ENCODE measurements at places on chromosomes 16 and 17. TPM values are rescaled to one million over a fixed set of nuclear protein-coding genes. Genes with fewer than 3 reads are reported as not detected.

IKZF3 gene
- 0.97 TPM for total RNA-seq

GUCY2D gene
- not detected for total RNA-seq

PNMT gene
- total RNA-seq: 1.3 TPM

ABCA8 gene
- total RNA-seq: 110 TPM

- H3K36me3 ChIP-seq: no peaks in the 10 kb centered on the region
- H3K27me3 ChIP-seq: no peaks in the 10 kb centered on the region
- H3K4me1 ChIP-seq: peaks cover 3% of the 10 kb centered on the region
- peak; percentile 87 for DNase-seq
- H3K27ac ChIP-seq: no peak within 1 kb of the TSS
These were observed at the start of gene ASPHD1 for GRCh38 chr16:29900102-29900887. ASPHD1 (plus strand) TSS chr16:29900488; CDS start chr16:29900972, 484 bp downstream.

GRCh38 chr17:35183332-35183731, 10.9 kb downstream of the SLC35G3 start:
- no peaks in the 10 kb centered on the region for H3K27me3 ChIP-seq
- no peak overlapping the region for H3K27ac ChIP-seq
- DNase-seq: no peak
- H3K36me3 ChIP-seq: no peaks in the 10 kb centered on the region

DNA sequence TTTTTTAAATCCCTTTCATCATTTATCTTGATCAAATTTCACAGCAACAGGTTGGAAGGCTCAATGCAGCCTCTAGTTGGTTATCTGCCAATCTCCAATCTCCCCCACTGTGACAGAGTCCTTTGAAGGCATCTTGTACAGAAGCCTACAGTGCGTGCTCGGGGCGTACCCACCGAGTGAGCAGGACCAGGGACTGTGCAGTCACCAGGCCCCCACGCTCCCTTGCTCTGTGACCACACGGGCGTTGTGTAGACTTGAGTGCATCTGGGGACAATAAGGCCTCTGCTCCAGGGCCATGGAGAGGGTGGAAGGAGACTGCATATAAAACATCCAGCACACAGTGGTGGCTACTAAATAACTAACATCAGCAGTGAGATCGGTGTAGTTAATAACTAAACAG, 63.4 kb downstream of the GTF3C1 start:
- no peaks in the 10 kb centered on the region for H3K36me3 ChIP-seq
- no peaks in the 10 kb centered on the region for H3K4me1 ChIP-seq
- DNase-seq: no peak

- H3K27ac ChIP-seq: no peak overlapping the region
- DNase-seq: no peak
- no peaks in the 10 kb centered on the region for H3K4me1 ChIP-seq
- no peak overlapping the region for H3K4me3 ChIP-seq
- no peaks in the 10 kb centered on the region for H3K36me3 ChIP-seq
These were observed 57.9 kb downstream of the AKAP1 start for GRCh38 chr17:57142925-57143324.

- peaks cover 4% of the 10 kb centered on the region for H3K4me1 ChIP-seq
- no peak for DNase-seq
- H3K4me3 ChIP-seq: no peak overlapping the region
- H3K36me3 ChIP-seq: no peaks in the 10 kb centered on the region
These were observed 182.0 kb downstream of the COPRS start for GRCh38 chr17:31677036-31677435.

- H3K27me3 ChIP-seq: no peaks in the 10 kb centered on the region
- H3K4me1 ChIP-seq: no peaks in the 10 kb centered on the region
- H3K27ac ChIP-seq: no peak overlapping the region
- no peak for DNase-seq
These were observed 16.8 kb downstream of the AMFR start for GRCh38 chr16:56408379-56409098.

DNA sequence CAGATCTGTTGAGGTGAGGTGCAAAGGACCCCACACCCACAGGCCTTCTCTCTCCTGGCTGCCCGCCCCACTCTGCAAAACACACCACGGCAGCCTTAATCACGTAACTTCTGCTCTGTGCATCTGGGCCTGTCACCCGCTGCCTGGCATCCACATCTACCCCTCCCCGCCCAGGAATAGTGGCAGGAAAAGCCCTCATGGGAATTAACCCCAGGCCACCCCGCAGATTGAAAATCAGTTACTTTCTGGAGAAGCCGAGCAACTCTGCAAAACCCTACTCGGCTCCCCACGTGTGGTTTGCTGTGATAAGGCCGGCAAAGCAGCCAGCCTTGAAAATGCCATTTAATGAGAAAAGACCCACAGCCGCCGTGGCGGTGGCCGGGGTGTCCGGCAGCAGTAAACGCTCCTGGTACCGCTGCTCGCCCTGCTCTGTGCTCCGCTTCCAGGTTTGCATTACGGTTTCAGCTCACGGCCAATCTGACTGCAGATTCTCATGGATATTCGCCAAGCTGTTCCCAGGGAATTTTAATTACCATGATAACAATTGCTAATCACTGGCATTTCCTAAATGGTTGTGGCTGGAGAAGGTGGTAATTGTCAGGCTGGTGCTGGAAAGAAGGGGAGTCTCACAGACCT, 78.0 kb upstream of the DOC2B start:
- H3K36me3 ChIP-seq: no peaks in the 10 kb centered on the region
- H3K4me3 ChIP-seq: no peak overlapping the region
- H3K27me3 ChIP-seq: no peaks in the 10 kb centered on the region
- no peaks in the 10 kb centered on the region for H3K4me1 ChIP-seq
- peak; percentile 6 for DNase-seq

DNA sequence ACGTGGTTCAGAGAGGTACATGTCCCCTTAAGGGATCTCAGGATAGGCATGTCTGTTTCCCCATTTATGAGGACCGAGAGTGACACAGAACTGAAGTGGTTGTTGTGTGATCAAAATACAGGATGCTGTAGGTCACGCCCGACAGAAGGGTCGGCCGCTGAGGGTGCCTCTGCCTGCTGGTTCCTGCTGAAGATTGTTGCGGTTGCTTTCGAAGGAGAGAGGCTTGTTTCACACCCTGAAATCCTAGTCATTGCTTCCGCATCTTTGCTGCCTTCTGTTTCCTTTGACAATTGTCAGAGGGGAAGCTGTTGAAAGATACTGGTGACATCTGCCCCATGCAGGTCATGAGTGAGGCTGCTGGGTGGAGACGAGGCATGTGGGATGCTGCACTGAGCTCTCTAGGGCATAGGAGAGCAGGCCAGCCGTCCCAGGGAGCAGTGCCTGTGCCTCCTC, 3.8 kb upstream of the NAT9 start:
- DNase-seq: no peak
- no peaks in the 10 kb centered on the region for H3K27me3 ChIP-seq
- H3K27ac ChIP-seq: no peak overlapping the region
- peaks cover 7% of the 10 kb centered on the region for H3K4me1 ChIP-seq
- no peak overlapping the region for H3K4me3 ChIP-seq

DNA sequence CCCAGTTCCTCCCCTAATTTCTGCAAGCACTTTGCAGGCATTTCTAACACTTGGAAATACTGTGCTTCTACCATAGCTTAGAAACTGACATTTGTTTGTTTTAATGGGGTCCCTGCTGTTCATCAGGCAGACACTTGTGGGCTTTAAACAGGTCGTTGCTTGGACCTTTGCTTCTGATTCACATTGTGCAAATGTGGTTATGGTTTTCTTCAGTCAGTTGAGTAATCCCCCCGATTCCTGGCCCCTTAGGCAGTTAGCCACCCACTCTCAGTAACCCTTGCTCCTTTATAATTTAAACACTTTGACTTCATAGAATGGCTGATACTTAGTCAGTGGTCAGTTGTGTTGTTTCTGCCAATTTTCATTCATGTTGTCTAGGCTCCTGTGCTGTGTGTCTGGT, 39.4 kb downstream of the SLC47A1 start:
- DNase-seq: no peak
- H3K36me3 ChIP-seq: no peaks in the 10 kb centered on the region
- no peaks in the 10 kb centered on the region for H3K4me1 ChIP-seq
- H3K4me3 ChIP-seq: no peak overlapping the region
- H3K27me3 ChIP-seq: no peaks in the 10 kb centered on the region

DNA sequence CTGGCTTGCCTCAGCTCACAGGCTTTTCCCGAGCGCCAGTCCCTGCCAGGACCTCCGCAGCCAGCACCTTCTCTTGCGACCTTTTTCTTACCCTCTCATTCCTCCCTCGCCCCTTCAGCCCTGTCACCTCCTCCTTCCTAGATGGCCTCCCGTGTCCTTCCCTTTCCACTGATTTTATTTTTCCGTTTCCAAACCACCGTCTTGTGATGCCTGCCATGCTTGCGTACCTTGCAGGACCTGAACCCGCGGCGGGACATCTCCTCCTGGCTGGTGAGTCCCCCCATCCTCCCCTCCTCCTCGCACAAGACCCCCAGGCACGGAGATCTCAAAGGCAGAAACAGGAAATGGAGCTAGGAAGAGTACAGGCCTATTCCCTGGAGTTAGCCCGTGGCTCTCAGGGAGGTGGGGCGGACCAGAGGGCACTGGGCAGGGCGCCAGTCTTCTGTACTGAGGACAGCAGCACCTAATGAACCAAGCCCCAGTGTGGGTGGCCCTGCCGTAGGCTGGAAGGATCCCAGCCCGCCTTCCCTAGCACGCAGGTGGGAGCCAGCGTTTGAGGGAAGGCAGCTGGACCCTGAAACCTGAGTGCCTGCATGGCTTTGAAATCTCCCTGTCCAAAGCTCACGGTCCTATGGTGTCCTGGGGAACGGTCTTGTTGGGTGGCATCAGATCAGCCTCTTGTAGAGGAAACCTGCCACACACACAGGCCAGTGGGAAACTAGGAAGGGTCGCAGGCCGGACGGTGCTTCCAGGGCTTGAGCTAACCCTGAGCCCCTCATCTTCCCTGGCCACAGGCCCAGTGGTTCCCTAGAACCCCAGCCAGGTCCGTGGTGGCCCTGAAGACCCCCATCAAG, 612 bp downstream of the CISD3 start:
- H3K36me3 ChIP-seq: no peaks in the 10 kb centered on the region
- H3K27me3 ChIP-seq: no peaks in the 10 kb centered on the region

- DNase-seq: no peak
- H3K4me3 ChIP-seq: no peak overlapping the region
- no peaks in the 10 kb centered on the region for H3K27me3 ChIP-seq
- H3K27ac ChIP-seq: no peak overlapping the region
These were observed 8.4 kb downstream of the FBXO47 start for GRCh38 chr17:38958756-38959155.

- no peak overlapping the region for H3K27ac ChIP-seq
- no peaks in the 10 kb centered on the region for H3K27me3 ChIP-seq
- peaks cover 11% of the 10 kb centered on the region for H3K4me1 ChIP-seq
- H3K36me3 ChIP-seq: no peaks in the 10 kb centered on the region
- no peak overlapping the region for H3K4me3 ChIP-seq
These were observed 3.0 kb downstream of the ALYREF start for GRCh38 chr17:81888105-81888987.
